CD4-positive, alpha-beta T cell treated with Interleukin-17A for 1 hour (primary cell): ENCODE measurements at places on chromosomes 5 and 9.

DNA sequence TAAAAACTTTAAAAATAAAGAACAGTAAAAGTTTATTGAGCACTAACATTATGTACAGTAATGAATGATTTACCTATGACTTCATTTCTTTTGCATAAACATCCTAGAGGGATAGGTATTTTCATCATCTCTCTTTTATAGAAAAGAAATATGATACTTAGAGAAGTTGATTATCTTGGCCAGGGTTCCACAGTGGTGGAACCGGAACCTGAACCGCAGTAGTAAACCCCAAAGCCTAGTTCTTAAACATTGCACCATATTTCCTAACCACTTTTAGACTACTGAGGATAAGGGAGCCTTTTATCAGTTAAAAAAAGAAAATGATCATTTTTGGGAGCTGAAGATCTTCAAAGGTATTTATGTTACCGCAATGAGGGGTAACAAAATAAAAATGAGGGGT is 205.7 kb upstream of the SGCD start:
- DNase-seq, result no peak

- DNase-seq, result no peak
Observed at GRCh38 chr9:38024036-38024681, 44.9 kb downstream of the SHB start.

GRCh38 chr9:87513161-87513560 is 15.5 kb downstream of the DAPK1 start:
- DNase-seq, result no peak

DNA sequence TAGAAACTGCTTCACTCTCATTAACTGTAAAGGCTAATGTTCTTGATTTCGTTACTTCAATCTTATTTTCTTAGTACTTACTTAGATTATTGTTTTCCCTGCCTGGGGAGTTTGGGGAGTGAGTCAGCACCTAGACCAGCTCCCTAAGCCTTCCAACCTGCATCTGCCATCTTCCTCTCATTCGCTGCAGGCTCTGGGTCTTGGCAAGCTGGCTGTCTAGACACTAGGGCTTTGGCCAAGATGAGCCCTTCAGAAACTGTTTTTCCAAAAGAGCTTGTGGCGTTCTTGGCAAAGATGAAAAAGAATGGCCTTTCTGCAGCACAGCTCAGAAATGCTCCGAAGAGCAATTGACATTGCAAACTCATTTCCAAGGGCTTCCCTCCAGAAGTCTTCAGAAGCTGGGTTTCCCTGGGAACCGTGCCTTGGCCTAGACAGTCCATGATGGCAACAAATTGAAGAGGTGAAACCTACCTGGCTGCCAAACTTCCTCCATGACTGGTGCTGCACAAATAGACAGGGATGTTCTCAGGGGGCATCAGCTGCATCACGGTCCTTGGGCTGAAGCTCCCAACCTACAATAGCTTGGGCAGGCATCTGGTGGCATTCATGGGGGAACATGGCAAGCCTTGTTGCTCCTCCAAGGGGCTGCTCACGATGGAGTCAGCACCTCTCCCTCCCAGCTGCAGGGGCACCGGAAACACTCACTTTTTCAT is 76.6 kb downstream of the NSUN2 start:
- DNase-seq, result no peak

GRCh38 chr5:168601972-168602371 is 22.8 kb upstream of the PANK3 start:
- no peak for DNase-seq

DNA sequence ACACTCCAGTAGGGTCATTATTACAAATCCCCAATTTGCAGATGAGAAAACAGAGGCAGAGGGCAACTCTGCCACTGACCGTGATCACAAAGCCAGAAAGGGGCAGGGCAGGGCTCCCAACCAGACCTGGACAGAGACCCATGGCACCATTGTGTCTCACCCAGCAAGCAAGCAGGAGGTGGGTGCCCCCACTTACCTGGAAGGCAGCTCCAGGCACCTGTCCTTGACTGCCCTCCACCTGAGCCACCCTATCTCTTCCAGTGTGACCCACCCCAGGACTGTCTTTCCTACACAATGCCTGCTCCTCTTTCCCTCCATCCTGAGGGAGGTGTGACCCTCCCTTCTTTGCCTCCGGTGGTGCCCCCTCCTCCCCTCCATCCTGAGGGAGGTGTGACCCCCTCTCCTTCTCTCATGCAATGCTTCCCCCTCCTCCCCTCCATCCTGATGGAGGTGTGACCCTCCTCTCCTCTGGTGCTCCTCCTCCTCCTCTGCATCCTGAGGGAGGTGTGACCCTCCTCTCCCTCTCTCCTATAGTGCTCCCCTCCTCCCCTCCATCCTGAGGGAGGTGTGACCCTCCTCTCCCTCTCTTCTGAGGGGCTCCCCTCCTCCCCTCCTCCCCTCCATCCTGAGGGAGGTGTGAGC is 198.0 kb downstream of the MED10 start:
- DNase-seq, result no peak

DNA sequence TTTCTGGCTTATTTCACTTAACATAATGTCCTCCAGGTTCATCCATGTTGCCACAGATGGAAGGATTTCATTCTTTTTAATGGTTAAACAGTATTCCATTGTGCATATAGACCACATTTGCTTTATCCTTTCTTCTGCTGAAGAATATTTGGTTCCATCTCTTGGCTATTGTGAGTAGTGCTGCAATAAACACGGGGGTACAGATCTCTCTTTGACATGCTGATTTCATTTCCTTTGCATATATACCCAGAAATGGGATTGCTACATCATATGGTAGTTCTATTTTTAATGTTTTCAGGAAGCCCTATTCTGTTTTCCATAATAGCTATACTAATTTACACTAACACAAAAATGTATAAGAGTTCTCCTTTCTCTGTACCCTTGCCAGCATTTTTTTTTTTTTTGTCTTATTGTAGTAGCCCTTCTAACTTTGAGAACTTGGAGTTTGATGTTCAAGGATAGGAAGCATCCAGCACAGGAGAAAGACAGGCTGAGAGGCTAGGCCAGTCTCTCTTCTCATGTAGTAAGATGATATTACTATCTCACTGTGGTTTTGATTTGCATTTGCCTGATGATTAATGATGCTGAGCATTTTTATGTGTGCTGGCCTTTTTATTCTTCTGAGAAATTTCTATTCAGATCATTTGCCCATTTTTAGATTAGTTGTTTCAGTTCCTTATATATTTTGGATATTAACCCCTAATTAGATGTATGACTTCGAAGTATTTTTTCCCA is 592.2 kb upstream of the ZNF608 start:
- DNase-seq, result no peak

- DNase-seq, result no peak
Observed at GRCh38 chr5:25858019-25858418, 1180.4 kb downstream of the CDH9 start.

DNA sequence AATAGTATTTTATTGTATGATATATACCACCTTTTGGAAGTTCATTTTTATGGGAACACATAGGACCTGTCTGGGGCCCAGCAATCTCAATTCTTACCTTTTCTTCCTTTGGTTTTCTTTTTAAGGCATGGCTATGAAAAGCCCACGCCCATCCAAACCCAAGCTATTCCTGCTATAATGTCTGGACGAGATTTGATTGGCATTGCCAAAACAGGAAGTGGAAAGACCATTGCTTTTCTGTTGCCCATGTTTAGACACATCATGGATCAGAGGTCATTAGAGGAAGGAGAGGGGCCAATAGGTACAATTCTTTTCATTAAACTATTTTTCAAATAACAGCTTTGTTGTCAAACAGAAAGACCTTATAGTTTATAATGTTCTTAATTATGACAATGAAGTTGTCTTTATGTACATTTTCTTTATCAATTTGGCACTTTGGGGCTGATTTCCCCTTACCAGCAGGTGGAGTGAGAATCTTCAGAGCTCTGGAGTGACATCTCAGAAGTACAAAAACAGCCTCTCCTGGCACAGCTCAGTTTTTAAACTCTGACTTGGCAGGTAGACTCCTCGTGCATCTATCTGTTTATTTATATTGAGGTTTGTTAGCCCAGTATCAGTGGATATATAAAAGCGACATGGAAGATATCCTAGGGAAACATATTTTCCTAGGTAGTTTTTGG is 25.8 kb downstream of the DDX46 start:
- peak; percentile 34 for DNase-seq

DNA sequence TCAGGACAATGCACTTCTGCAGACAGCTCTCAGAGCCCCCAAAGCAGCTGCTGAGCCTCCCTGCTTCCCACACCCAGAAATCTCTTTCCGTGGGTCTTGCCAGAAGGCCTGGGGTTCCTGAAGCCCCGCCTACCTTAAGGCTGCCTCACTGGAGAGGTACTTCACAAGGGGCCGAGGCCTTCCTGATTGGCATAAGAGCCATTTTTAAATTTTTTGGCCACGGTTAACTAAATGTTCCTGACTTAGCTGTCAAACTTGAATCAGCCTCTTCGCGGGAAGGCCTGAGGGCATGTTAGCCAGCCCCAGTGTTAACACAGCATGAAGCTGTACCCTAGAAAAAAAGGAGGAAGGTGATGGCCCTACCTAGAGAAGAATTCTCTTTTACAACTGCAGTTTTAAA is 20.7 kb upstream of the EPB41L4B start:
- no peak for DNase-seq

GRCh38 chr9:97480174-97480573 is 21.3 kb upstream of the TMOD1 start:
- no peak for DNase-seq

GRCh38 chr5:149677731-149678130 is 52.4 kb upstream of the PPARGC1B start:
- DNase-seq, result peak; percentile 25

DNA sequence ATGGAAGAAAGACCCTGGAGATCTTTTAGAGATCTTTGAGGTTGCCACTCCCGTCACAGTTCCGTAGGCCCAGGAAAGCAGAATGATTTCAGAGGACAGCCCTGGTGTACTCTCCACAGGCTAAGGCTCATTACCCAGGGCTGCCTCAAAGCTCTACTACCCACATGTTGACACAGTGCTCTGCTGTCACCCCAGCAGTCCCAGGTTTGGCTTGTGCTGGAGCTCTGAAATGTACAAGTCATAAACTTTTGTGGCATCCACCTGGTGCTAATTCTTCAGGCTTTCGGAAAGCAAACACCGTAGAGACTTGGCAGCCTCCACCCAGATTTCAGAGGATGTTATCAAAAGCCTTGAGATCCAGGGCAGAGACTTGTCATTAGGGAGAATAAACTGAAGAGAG is 136.5 kb downstream of the MTRR start:
- no peak for DNase-seq

GRCh38 chr5:81747030-81747429 is 3.9 kb downstream of the SSBP2 start:
- no peak for DNase-seq

DNA sequence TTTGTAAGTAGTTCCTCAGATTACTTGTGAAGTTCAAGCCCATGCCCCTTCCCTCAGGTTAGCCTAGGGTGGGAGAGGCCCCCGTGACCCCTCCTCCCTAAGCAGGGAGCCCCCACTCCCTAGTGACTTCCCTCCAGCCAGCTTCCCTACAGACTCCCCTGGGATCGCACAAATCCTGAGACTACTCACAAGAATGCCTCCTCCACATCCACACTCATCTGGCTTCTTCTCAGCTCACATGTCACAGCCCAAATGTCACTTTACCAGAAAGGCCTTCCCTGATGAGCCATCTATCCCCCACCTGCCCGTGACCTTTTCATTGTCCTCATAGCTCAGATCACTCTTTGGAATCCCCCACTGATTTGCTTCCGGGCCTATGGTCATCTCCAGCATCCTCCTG is 96.7 kb upstream of the ARAP3 start:
- DNase-seq, result no peak
